ENCODE measurements at places on chromosomes 16 and 17.

DNA sequence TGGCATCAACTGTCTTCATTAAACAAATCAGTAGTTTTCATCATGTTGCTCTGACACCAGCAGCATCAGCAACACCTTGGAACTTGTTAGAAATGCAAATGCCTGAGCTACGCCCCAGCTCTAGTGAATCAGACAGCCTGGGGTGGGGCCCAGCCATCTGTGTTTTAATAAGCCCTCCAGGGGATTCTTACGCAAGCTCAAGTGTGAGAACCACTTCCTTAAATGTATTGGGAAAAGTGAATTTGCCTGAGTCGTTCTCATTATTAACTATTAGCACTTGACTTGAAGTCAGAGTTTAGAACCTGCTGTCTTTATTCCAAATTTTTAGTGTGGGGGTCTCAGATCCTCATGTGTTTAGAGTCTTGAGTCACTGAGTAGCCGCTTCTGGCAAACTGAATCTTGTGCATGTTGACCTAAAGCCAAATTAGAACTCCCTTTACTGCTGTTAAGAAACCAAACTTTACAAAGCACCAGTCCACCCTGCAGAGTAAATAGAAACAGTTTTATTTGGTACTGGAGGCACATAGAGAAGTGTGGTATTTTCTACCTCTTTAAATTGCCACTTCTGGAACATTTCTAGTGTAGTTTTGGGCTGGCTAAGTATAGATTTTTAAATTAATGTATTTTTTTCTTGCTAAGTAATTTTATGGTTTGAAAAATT lies 137.4 kb upstream of the COX10 start:
- DNase-seq, result no peak

DNA sequence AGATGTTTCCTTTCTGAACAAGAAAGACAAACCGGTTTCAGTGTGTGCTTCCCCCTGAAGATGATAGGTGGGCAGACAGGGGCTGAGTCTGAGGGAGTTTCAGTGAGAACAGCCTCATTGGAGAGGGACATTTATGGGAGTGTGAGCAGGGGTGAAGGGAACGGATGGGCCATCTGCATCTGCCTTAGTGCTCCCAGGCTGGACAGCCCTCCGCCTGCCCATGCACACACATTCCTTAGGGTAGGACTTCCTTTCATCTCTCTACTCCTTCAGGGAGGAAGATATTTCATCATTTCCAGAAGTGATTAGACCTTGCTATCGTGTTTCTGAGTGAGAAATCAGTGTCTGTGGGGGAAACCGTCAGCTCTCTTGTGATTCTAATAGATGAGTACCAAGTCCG lies 3.8 kb downstream of the SHISA6 start:
- DNase-seq, result no peak

DNA sequence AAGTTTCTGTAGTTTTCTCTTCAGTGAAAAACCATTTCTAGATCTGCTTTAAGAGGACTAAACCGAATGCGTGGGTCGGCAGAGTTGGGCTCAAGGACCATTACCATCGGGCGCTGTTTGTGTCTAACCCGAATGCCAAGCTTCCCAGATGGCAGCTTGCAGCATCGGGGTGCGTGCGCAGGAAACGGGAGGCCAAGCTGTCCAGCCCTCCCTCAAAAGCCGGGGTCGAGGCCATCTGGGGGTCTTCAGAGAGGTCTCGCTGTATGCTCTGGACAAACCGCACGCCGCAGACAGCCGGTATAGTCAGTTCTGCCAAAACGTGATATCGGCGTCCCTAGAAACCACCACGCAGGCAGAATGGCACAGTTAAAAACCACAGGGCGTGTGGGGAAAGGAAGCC lies 178.8 kb downstream of the BANP start:
- no peak for DNase-seq

- DNase-seq, result no peak
Measured at GRCh38 chr17:74956093-74956492, 16.5 kb downstream of the HID1 start.

DNA sequence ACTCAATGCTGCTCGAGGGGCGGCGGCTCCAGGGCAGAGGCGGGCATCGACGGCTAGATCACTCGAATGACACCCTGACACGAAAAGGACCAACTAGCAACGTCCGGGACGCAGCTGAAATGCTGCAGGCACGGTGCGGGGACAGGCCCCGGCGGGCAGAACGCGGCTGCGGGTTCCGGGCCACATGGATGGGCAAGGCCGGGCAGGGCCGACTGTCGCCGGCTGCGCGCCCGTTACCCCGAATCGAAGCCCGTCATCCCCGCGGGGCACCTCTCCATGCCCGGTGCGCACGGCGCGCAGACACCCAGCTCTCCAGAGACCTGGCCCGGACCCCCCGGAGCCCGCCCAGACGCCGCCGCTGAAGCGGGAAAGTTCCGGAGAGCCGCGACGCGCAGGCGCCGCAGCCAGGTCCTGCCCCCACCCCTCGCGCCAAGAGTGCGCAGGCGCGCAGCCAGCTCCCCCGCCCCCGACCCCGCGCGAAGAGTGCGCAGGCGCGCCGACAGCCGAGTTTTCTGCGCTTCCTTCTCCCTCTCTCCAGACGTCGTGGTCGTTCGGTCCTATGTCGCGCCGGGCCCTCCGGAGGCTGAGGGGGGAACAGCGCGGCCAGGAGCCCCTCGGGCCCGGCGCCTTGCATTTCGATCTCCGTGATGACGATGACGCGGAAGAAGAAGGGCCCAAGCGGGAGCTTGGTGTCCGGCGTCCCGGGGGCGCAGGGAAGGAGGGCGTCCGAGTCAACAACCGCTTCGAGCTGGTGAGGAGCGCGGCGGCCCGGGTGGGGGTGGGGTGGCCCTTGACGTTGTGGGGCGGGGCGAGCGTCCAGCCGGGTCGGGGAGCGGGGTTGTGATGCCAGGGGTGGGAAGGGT lies at the start of gene TCF25:
Gene TCF25 (plus strand): TSS at position 484 of the 863 bp plus-strand sequence. CDS start 76 bp downstream, at position 560.
- DNase-seq, result peak; percentile 79

DNA sequence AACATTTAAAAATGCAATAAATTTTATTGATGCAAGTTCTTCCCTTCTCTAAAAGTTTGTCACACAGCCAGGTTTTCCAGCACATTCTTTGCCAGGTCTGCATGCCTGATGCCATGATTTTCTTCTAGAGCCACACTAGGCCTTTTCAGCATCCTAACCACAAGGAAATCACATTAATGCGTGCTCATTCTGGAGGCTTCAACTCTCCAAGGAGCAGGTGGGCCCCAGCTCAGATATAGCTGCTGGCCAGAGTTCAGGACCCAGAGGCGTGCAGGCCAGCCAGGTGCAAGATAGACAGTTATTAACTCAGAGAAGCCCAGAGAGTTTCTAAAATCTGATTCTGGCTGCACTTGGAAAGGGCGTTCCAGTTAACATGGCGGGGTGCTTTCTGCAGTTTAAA lies 124.5 kb upstream of the MAF start:
- no peak for DNase-seq

- peak; percentile 42 for DNase-seq
Measured at GRCh38 chr17:82458885-82459424, 414 bp downstream of the NARF start.

GRCh38 chr17:74658620-74659019 lies 35.1 kb upstream of the CD300E start:
- DNase-seq, result no peak

DNA sequence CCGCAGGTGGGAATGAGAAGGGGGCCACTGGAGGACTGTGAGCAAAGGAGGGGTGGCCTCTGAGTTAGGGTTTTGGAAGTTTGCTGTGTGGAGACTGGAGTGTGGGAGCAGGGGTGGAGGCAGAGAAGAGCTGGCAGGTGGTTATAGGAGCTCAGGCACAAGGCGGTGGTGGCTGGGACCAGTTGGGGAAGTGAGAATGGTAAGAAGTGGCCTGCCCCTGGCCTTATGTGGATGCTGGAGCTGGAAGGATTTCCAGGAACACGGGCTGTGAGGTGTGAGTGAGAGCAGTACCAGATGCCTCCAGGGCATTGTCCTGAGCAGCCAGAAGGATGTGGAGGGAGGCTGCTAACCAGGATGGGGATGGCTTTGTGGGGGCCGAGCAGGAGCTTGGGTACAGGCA lies 277.2 kb downstream of the SNX29 start:
- no peak for DNase-seq

GRCh38 chr16:82695806-82696205 lies 69.0 kb downstream of the CDH13 start:
- DNase-seq, result no peak

DNA sequence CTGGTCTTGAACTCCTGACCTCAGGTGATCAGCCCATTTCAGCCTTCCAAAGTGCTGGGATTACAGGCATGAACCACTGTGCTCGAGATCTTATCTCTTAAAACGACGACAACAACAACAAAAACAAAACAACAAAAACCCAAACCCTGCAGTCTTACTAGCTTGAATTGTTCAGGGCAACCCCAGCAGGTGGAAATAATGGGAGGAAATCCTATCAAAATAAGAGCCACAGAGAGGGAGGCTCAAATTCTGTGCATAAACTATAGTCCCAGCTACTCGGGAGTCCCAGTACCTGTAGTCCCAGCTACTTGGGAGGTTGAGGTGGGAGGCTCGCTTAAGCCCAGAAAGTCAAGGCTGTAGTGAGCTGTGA lies 16.5 kb upstream of the ATP6V0A1 start:
- DNase-seq, result no peak
